ENCODE measurements at places on chromosomes 2 and 18.

DNA sequence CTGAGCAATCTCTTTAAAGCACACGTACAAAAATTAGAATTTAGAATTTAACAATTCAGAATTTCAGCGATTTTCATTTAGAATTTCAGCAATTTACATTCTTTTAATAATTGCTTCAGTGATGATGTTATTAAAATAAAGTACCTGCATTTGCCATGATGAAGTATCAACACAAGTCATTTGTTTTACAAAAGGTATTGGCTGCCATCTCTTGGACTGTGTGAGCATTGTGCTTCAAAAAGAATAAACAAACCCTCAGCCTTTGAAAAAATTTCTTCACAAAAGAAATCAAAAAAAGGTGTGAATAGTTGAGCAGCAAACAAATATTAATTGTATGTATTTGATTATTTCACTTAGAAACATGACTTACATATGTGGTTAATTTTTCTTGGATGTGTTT is 27.1 kb upstream of the ZC3H15 start:
- peak; percentile 18 for DNase-seq

GRCh38 chr2:84939426-84940087 is 31.4 kb upstream of the KCMF1 start:
- DNase-seq: no peak

- DNase-seq: no peak
These were observed 443.5 kb downstream of the XIRP2 start for GRCh38 chr2:167331636-167332232.

DNA sequence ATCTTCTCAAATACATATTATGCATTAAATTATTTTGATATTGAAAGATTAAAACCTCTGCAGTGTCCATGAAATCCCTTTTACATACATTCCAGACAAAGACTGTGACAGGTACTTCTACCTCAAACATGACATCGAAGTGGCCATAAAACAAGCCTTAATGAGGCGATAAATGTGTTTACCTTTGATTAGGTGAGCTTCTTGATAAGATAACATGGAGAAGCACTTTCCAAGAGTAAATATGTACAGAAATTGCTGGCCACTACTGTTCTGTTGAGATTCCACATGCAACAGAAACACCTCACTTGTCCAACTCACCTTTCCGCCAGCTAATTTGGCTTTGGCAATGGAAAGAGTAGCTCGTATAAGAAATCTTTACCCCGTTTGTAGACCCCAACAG is 55.2 kb downstream of the ZEB2 start:
- no peak for DNase-seq

DNA sequence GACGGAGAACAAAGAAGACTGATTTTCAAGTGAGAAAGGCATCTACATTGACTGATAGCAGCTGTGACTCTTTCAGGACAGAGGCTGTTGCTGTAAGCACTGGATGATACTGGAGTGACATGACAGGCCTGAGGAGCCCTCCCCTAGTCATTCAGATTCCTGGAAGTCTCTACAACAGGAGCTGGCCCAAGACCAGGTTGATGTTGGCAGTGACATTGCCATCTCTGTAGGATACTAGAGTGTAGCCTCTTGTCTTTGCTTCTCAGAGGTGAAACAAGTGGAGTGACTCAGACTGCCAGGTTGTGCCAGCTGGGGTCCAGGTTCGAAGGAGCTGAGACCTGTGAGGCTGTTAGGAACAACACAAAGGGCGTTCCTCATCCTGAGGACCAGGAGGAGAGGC is 44.7 kb upstream of the SH3RF3 start:
- no peak for DNase-seq

GRCh38 chr2:186913870-186914269 is 64.9 kb upstream of the ZSWIM2 start:
- DNase-seq: no peak

DNA sequence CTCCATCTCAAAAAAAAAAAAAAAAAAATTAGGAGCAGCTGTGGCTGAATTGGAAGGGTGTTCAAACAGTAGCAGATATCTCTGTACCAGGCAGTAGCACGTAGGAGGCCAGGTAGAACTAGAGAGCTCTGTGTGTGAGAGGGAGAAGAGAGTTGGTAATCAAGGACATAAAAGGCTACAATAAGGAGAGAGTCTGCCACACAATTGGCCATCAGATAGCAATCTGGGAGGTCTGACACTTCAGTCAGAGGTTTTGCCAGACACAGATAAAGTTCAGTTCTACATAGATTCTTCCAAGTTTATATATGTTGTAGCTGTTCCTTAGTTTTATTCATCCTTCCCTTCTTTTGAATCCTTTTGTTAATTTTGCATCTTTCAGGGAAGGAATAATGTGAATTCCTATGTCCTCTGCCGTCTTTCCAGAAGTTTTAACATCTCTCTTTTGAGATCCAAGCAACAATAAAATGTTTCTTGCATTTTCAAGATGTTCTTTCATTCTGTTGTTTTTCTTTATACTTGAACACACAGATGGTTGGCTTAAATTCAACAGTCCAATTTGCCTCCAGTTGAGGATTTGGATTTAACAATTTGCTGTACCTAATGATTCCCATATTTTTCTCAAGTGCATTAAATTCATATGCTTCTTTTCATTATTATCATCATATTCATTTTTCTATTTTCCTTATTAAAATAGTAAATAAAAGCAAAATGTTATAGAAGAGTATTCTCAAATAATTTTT is 600.3 kb upstream of the GCFC2 start:
- no peak for DNase-seq

GRCh38 chr18:53056064-53056463 is 716.1 kb downstream of the DCC start:
- no peak for DNase-seq

Measured in fibroblast of skin of right biceps (primary cell).